ENCODE measurements at places on chromosomes 6 and 20.

DNA sequence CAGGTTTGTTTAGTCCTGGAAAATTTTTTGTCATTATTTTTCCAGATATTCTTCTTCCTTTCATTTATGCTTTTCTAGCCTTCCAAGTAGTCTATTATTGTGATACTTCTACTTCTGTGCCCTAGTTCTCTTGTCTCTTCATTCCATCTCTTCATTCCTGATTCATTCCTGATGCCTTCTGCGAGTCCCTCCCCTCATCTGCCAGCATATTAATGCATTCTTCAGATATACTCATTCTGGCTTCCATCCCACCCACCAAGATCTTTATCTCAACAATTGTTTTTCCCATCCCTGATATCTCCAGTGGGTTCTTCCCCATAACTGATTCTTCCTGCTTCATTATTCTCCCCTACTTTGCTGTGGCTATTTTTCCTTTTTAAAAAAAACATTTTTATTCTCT is 35.2 kb downstream of the ALDH5A1 start:
- no peak for DNase-seq

DNA sequence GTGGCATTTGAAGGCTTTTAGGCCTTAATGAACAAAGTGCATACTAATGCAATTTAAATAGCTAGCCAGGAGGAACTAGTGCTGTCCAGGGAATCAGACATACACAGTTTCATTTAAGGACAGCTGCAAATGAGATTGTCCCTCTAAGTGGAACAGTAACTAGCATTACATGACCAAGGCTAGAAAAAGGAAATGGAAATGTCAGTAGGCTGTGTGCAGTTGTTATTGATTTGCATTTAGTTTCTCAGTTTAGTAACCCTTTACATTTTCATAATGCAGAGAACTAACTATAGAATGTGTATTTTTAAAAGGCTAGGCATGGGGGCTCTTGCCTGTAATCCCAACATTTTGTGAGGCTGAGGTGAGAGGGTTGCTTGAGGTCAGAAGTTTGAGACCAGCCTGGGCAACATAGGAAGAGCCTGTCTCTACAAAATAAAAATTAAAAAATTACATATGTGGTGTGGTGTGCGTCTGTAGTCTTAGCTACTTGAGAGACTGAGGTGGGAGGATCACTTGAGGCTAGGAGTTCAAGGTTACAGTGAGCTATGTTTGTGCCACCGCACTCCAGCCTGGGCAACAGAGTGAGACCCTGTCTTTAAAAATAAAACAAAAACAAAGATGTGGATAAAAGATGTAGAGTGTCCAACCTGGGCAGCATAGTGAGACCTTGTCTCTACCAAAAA is 468.0 kb downstream of the UTRN start:
- DNase-seq: no peak

DNA sequence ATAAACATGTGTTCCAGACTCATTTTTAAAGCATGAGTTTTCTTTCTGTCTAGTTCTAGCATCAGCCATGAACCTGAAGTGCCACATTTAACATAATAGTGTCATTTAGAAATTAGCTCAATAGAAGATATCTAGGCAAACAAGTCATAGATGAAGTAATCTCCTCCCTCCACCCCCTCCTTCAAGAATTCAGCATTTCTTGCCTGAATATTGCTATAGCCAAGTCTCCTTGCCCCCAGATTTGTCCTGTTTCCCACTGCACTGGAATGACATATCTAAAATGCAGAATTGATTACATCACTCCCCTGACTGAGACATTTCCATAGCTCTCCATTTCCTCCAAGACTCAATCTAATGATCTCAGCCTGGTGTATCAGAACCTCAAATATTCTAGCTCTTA is 134.9 kb upstream of the BACH2 start:
- no peak for DNase-seq

GRCh38 chr6:168905451-168906090 is 348.1 kb downstream of the THBS2 start:
- no peak for DNase-seq

GRCh38 chr6:87965806-87966205 is 81.8 kb upstream of the SPACA1 start:
- DNase-seq: no peak

GRCh38 chr6:19860235-19860877 is 23.2 kb downstream of the ID4 start:
- peak; percentile 39 for DNase-seq

DNA sequence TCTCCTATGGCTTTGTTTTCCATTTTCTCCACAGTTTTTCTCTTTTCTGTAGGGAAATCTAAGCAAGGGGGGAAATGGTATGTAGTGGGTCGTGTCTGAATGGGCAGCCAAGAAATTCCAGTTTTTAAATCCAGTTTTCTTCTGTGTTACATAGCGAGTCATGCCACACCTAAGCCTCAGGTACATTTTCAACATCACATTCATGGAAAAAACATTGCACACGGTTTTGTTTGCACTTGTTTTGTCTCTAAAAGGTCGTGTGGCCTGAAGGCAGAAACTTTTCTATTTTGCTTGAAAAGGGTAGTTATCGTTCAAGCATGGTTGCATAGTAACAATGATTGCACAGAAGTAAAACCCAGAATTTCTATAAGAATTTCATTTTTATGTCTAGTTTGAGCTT is 70.5 kb downstream of the MOXD1 start:
- no peak for DNase-seq

DNA sequence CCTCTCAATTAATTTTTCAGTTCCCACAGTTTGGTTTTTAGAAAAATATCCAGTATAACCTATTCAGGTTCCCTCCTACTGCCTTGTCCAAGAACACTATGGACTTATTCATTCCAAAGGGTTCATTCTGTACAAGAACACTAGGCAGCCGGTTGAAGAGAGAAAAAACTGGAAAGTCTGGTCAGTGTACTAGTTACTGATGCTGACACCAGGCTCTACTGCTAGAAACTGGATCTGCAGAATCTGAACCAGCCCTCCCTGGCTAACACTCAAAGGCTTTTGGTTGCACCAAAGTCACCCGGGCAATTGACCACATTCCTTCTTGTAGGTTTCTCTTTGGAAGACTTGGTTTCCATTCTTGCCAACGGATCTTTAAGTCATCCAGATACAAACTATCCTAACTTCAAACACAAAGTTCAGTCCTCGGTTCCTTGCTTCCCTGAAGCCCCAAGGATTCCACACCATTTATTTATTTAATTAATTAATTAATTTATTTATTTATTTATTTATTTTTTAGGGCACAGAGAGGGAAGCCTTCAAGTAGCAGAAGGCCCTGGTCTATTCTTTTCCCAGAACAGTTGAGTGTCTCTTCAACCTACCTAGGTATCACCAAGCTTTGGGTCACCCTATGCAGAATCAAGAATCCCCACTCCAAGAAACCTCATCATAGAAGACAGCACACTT is 268.1 kb downstream of the ADGB start:
- DNase-seq: no peak

GRCh38 chr6:18784794-18785193 is 397.6 kb downstream of the RNF144B start:
- DNase-seq: no peak

DNA sequence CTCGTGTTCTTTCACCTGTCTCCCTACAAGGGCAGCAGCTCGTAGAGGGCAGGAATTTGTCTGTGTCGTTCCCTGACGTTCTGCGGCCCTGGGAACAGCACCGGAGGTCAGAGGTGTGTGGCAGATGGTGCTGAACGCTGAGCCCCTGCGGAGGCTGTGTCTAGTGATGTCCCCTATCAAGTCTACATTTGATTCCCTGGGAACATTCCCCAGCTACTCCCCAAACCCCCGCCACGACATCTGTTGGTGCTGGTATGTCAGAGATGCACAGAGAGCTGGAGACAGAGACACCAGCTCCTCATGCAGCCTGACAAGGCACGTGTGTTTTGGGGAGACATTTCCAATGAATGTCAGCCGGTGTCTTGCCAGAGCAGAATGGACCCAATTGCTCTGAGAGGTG is 7.7 kb downstream of the PMEPA1 start:
- DNase-seq: no peak

DNA sequence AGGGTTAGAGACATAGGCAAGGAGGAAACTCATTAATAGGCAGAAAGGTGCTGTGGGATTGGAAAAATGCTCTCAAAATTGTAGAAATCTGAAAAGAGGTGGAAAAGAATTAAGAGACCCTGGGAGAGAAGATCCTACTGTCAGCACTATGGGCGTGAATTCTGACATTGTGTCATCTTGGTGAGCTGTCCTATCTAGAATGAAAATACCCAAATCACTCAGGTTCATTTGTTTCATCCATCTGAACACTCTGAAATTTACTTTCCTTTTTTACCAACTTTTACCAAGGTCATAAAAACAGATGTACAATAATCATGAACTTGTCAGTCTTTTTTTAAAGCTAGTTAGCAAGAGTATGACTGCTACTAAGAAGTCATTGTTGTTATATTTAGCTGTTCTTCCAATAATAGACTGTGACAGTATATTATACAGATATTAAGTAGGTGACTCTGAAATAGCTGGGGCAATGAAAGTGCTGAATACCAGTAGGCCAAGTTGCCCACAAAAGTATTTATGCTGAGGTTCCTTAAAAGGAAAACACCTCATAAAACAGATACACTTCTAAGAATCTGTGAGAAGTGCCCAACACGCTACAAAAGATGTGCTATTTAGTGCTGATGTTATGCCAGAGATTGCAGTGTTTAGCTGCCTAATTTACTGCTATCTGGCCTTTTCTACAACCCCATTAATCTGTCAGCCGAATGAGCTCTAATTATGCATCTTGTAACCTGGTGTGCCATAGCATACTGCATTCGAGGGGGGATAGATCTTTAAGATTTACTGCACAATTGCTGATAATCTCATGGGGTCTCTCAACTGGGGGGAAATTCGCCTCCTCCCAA is 217.5 kb upstream of the SUPT3H start:
- DNase-seq: no peak

- no peak for DNase-seq
Measured at GRCh38 chr6:14567842-14568241, 450.3 kb downstream of the CD83 start.

DNA sequence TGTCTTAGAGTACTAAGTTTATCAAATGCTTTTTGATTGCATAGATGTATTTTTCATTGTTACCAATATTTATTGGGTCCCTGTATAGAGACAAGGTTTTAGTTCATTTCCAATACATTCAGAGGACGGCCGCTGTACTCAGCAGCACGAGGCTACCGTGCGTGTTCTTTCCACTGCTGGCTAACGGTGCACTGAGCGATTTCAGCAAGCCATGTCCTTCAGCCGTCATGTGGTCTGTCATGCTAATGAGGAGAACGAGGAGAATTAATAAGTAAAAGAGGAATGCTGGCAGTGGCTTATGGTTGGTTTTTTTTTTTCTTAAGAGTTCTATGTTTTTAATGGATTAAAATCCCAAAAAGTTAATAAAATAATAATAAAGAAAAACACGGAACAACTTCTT is 253.6 kb downstream of the ARID1B start:
- DNase-seq: no peak

GRCh38 chr6:74549746-74550145 is 656.1 kb downstream of the COL12A1 start:
- DNase-seq: no peak

- no peak for DNase-seq
Measured at GRCh38 chr6:67141005-67141404, 1434.0 kb upstream of the EYS start.

DNA sequence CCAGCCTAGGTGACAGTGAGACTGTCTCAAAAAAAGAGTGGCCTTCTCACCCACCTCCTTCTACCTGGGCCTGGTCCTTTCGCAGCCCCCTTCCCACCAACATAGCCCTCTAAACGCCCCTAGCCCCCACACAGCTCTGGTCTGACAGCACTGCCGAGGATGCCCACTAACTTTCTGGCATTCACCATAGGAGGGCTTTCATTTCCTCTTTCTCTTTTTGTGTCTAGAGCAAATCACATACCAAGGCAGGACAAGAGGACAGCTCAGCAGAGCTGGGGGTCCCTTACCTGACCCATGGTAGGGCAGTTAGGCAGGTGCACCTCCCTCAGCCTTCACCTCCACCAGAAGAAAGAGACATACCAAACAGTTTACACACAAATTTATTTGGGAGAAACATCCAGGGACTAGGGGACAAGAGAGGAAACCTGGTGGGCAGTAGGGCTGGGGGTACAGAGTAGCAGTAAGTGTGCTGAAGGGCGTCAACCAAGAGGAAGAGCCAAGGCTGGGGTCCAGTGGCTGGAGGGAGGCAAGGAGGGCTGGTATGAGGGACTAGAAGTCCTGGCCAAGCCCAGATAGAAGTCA is 4.5 kb downstream of the LY6G5C start:
- no peak for DNase-seq

DNA sequence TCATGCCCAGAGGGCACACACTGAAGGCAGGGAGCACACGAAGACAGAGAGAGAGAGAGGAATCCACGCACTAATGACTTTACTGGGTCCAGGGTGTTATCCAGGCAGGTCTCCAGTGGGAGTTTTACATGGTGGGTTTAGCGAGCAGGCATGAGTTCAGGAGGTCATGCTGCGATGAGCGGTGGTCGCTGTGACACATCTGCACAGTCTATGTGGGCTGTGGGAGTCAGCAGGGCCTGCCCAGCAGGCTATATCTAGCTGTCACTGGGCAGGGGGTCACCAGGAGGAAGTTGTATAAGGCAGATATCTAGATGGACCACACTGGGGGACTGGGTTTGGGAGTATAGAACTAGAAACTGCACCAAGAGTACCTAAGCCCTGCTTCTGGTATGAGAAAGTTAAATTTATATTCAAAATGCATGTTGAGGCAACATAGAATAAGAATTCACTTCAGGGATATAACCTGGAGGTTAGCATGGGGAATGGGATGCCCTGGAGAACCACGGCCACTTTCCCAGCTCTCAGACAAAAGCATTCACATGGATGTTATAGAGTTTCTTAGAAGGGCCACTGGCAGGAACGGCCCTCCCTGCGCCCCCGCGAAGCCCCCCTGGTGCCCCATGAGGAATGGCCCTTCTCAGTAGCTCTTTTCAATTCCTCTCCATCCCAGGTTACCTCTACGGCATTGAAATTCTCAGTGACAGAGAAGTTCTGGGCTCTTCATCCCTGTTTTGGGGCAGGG is 113.9 kb downstream of the RNF144B start:
- no peak for DNase-seq

GRCh38 chr20:38831995-38832620 is 26.6 kb downstream of the PPP1R16B start:
- DNase-seq: no peak

GRCh38 chr6:118529756-118530155 is 18.3 kb upstream of the PLN start:
- no peak for DNase-seq

- DNase-seq: peak; percentile 44
Measured at GRCh38 chr6:143400258-143401067, 50.0 kb downstream of the ADAT2 start.
